ENCODE measurements at places on chromosomes 6 and 20.

DNA sequence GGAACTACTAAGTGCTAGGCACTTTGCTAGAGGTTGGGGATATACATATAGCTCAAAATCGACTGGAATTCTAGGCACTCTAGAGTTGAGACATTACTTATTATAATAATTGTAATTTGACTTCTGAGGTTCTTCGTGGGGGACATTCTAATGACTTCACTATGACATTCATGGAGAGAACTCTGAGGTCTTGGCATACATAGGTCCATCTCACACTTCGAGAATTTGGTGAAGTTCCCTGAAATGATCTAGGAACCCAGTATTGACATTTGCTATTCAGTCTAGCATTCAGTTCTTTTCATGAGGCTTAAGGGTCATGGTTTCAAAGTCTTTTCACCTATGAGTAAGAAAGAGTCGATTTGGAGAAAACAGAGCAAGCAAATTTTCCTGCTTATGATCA lies 446.6 kb upstream of the JAG1 start:
- no peak for DNase-seq

DNA sequence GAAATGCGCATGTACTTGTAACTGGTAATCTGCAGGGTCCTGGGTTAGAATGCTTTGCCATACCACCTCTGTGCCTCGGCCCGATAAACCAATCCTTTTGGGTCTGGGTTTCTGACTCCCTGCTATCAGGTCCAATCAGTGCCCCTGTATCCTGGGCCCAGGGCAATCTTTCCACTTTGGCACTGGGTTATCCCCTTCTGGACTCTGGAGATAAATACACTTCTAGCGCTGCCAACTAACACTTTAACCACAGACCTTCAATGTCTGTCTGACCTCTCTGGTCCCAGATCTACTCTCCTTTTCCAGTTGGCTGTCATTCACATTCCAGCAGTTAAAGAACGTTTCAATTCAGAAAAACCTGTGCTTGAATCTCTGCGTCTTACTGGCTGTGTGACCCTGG lies 55.3 kb downstream of the DNAAF9 start:
- no peak for DNase-seq

GRCh38 chr6:10409233-10409721 lies 5.6 kb downstream of the TFAP2A start:
- no peak for DNase-seq

DNA sequence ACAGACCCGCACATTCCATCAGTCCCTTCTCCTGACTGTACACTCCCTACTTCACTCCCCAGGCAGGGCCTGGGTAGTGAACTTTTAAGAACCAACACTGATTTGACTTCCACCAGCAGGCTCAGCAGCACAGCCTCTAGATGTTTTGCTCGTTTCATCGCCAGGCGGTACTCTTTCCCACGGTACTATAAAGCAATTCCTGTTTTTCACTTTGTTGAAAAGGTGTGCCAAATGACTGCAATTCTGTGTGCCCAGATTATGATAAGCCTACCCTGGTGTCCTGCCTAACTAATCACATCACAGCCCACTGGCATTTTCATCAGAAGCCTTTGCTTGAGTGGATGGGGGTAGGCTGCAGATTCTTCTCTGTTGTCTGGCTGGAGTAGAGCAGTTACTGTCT lies 12.9 kb upstream of the WTAP start:
- no peak for DNase-seq

DNA sequence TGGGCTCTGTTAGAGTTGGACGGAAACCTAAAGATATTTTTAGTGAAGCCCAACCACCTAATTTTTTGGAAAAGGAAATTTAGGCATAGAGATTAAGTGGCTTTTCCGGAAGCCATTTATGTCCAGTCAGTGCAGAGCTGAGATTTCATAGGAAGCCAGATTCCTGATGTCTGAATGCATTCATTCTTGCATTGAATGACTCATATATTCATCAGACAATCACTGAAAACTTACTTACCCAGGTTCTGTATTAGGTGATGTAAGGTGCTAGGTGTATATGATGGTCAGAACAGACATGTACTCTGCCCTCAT lies 4.1 kb downstream of the SH3BGRL2 start:
- DNase-seq = no peak

- DNase-seq = no peak
Observed at GRCh38 chr20:1806456-1806855, 88.8 kb upstream of the SIRPA start.

DNA sequence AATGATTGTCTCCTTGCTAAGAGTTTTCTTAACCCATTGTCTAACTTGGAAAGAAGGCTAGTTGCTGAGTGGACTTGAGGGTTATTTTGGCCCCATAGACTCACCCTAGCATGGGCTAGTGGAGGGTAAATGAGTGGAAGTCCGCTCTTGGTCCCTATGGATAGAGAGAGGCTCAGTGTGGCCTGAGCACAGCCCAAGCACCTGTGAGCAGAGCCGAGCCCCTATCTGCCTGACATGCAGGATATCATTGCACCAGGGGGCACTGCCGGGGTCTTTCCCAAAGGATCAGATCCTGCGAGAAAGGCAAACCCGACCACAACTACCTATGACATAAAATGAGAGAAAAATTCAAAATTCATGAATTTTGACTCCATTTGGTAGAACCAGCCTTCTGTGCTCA lies 70.6 kb upstream of the GGTLC1 start:
- DNase-seq = no peak

DNA sequence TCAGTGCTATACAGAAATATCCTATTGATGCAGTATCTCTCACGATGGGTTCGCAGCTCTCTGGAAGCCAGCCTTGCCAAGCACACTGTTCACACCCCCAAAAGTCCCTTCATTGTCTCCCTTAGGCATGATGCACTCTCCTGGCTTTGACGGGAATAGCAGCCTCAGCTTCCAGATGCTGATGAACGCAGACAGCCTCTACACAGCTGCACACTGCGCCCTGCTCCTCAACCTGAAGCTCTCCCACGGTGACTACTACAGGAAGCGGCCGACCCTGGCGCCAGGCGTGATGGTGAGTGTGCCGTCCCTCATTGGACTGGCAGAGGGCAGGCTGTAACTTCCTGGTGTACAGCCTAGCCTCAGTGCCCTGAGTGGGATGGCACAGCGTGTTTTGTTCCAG lies 60.0 kb upstream of the PBOV1 start:
- DNase-seq = no peak

GRCh38 chr20:14951707-14952418 lies 614.5 kb upstream of the FLRT3 start:
- DNase-seq = no peak

DNA sequence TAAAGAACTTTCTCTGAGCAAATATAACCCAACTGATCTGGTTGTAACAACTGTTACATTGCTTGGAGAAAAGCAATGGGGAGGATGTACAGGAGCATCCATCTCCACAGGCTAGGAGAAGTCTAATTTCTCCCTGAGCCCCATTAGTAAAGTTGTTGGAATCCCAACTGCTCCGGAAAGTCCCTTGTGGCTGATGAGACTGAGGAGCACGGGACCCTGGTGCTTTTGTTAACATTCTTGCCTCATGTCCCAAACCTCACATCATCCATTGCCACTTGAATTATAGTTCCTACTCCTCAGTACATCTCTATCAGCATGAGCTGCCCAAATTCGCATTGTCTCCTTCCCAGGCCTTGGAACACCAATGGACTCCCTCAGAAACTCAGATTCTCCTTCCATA lies 260.6 kb upstream of the BMP2 start:
- DNase-seq = no peak

DNA sequence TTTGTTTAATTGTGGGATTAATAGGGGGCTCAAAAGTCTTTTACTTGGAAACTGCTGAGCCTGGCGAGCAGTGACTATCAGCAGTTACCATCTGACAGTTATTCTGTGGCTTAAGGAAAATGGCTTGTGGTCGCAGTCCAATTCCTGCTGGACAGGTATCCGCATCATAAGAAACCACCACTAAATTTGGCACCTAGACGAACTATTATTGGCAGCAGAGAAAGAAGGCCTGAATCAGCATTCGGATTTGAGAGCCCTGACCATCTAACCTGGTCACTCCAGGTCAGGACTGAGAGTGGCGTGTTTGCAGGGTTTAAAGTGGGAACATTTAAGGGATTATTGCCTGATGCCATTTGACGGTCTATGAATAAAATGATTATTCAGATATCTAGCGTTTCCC lies 146.4 kb downstream of the RPS12 start:
- no peak for DNase-seq

- no peak for DNase-seq
Observed at GRCh38 chr6:42429042-42429585, 22.6 kb downstream of the TRERF1 start.

GRCh38 chr6:11748591-11749210 lies 29.9 kb downstream of the ADTRP start:
- no peak for DNase-seq

- DNase-seq = peak; percentile 7
Observed at GRCh38 chr20:63553933-63554290, at the start of gene FNDC11. FNDC11 (plus strand) TSS chr20:63554159; CDS start chr20:63555664, 1,505 bp downstream.

GRCh38 chr20:59756241-59756640 lies 151.9 kb downstream of the PHACTR3 start:
- DNase-seq = no peak
